Upper lobe of right lung (tissue), 1 donor: ENCODE measurements at places on chromosomes 1 and 21. TPM values are rescaled to one million over a fixed set of nuclear protein-coding genes. Genes with fewer than 3 reads are reported as not detected.

DNA sequence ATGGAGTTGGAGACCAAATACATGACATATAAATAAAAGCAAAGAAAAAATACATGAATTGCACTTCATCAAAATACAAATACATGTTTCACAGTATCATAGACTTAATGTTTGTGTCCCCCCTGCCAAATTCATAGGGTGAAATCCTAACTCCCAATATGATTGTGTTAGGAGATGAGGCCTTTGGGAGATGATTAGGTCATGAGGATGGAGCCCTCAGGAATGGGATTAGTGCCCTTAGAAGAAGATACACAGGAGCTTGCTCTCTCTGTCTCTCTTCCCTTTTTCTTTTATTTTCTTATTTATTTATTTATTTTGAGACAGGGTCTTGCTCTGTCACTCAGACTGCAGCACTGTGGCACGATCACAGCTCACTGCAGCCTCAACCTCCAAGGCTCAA lies 26.0 kb upstream of the FAM131C start:
- DNase-seq, result no peak

DNA sequence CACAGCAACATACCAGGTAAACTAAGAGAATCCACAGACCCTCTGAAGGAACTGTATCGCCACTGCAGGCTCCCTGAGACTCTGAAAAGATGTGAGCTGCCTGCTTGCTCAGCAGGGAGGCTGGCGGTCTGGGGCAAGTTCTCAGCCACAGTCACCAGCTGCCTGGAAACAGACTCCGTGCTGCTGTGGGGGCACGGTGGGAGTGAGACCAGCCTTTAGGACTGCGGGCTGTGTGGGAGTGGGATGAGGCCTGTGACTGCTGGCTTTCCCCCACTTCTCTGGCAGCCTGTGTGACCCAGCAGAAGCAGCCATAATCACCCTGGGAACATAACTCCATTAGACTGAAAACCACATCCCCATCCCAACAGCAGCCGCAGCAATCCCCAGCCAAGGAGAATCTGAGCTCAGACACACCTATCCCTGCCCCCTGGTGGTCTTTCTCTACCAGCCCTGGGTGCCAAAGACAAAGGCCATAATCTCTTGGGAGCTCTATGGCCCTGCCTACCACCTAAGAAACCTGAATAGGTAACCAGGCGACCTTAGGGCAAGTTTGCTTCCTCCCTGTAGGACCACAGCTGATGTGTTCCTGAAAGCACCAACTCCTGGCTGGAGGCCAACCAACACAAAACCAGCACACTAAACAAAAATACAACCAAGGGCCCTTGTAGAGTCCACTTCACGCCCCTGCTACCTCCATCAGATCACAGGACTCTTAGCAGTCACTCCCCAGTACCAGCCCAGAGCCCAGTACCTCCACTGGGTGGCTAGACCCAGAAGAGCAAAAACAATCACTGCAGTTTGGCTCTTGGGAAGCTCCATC lies 151.5 kb downstream of the SMYD3 start:
- DNase-seq, result no peak

DNA sequence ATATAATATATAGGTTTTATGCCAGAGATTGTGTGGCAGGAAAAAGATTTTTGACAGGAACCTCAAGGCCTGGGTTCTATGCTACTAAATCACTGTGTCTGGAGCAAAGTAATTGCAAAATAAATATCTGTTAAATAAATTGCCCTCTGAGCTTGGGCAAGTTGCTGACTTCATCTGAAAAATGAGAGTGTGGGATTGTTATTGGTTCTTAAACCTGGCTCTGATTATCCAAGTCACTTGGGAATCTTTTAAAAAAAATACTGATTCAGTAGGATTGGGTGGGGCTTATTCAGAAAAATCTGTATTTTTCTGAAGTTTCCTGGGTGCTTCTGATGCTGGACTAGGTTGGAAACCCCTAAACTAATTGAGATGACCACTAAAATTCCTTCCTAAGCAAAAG lies 174.1 kb upstream of the SGIP1 start:
- no peak for DNase-seq

- no peak for DNase-seq
These were observed 50.1 kb downstream of the PHC2 start for GRCh38 chr1:33380811-33381210.

Gene CA14
- total RNA-seq, result 0.55 TPM

Gene RNU1-3
- 6,622 TPM for total RNA-seq

DNA sequence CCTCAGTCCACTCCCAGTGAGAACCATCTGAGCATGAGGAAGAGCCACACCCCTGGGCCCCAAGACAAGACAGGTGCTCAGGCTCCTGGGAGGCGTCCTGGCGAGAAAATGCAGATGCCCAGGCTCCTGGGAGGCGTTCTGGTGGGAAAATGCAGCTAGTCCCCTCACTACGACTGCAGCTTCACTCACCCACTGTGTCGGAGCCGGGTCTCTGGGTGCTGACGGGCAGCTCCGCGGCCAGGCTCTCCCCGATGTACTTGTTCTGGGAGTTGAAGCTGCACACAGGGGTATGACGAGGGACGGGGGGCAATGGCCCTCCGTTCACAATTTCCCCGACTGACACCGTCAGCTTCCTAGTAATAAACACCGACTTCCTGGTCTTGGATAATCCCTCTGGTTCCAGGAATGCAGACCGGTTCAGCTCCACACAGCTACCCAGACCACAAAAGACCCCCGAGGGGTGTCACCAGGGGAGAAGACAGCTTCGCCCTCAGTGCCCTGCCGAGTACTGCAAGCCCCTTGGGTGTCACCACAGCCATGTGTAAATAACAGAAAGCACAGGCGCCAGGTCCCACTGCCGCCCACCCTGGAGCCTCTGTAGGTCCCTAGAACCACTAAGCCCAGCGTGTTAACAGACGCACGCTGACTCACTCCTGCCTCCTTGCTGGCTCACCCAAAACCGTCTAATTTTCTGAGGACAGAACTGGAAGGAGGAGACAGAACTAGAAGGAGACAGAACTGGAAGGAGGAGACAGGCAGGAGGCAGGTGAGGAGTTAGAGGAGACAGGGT lies 19.5 kb downstream of the MCM3AP start:
- DNase-seq, result no peak

- DNase-seq, result no peak
These were observed 64.6 kb upstream of the DIP2A start for GRCh38 chr21:46393941-46394594.
